Activated CD4-positive, alpha-beta T cell treated with anti-CD3 and anti-CD28 coated beads for 24 hours (primary cell): ENCODE measurements at places on chromosomes 7 and 10.

DNA sequence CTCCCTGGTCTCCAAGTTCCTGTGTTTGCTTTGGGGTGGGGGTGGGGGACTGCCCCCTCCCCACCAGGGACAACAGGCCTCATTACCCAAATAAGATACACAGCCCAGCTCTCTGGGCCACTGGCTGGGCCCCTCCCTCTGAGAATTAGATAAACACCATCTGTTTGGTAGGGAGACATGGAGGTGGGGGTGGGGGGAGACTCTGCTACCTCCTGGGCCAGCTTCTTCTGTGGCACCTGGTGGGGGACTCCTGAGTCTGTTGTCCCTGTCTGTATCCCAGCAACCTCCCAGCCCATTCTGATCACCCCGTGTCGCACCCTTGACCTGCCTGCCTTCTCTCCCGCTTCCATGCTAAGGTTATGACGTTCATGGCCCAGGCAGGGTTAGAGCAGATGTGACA lies 5.8 kb downstream of the MLXIPL start:
- DNase-seq, result no peak

GRCh38 chr10:57638411-57638810 lies 629.3 kb downstream of the IPMK start:
- no peak for DNase-seq

GRCh38 chr10:131259535-131259934 lies 52.0 kb downstream of the TCERG1L start:
- no peak for DNase-seq

GRCh38 chr7:134355927-134356326 lies 39.2 kb upstream of the SLC35B4 start:
- no peak for DNase-seq

DNA sequence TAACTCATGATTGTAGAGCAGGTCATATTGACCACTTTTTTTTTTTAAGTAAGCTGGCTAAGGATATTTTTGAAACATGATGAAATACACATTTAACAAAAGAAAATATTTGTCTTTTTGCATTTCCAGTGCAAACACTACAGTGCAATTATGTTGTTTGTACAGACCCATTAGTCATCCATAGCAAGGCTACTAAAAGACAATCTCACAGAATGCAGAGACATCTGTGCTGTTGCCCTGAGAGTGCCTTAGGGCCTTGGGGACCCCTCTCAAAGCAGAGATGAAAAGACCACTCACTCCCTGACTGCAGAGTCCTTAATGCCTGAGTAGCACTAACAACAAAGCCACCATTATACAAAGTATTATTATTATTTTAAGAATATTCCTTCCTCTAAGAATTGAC lies 104.5 kb downstream of the NRCAM start:
- DNase-seq, result no peak

DNA sequence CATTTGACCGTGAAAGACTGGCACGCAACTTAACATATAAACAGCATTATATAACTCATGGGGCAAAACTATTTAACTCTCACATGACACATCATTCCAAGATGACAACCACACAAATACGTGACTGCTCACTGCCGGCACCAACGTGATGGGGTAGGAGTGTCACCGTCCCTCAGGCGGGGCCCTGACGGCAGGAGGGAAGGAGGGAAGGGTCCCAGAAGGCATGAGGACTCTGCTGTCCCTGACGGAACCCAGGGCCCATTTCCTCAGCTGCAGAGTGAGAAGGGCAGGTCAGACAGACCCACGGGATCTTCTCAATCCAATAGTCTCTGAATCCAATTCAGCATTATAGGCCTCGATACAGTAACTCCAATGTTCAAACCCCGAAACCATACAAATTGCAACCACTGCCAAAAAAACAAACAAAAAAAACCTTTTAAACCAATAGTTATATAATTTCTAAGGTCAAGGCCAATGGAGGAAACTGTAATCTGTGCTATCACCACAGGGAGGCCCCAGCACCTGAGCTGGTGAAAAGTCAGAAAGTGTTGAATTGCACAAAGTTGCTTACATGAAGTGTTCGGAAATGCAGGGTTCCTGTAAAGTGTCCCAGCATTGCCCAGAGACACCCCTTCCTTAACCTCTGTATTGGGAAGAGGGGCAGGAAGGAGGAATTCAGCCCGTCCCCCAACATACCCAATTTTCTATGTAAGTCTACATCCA lies 137.4 kb downstream of the TNS3 start:
- DNase-seq, result no peak

DNA sequence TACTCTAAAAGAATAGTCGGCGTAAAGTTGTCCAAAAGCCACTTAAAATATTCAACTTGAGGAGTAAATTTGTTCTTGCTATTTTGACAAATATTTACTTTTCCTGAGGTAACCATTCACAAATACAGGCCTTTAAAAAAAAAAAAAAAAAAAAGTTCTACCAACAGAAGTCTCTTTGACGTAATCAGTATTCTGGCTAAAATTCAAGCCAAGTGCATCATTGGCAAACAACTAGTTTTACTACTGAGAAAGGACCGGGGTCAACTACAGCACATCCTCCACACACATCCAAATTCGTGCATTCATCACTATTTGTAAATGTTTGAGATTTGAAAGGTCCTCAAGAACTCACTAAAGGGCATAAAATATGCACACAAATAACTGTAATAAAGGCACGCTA lies 2.0 kb downstream of the OAT start:
- no peak for DNase-seq

DNA sequence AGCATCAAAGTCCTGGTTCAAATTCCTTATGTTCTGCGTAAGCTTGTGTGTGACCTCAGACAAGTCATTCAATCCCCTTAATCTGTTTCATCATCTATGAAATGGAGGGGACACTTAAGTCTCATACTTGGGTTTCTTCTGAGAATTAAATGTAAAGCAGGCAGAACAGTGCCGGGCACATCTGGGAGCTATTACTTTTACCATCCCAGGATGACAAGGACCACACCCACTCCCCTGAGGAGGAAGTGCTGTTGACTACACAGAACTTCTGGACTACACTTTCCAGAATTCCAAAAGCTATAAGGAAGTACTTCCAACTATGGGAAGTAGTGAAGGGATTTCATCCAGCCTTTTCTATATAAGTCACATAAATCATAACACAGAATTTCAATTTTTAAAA lies 294.9 kb downstream of the IPMK start:
- no peak for DNase-seq

- no peak for DNase-seq
Measured at GRCh38 chr10:100504096-100504495, 15.6 kb downstream of the SEC31B start.

GRCh38 chr7:158582089-158582456 lies 5.5 kb downstream of the PTPRN2 start:
- DNase-seq, result no peak

DNA sequence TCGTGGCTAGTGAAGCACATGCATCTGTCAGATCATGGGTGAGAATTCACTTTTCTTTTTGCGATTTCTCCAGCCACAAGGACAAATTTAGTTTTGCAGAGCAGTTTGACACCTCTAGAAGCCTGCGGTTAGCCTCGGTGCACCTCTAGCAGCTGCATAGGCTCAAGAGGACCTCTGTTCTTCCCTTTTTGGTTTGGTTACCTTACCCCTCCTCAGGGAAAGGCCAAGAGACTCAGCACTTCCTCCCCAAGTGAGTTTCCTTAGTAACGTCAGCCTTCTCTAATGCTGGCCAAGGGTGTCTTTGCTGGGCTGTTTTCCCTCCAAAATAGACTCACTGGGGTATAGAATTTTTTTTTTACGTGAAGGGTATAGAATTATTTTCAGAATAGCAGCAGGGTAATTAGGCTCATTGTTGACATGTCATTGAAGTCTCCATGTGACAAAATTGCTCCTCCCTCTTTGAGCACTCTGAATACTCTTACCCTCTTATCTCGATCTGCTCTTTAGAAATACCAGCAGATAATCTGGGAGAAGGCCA lies 97.8 kb downstream of the AUTS2 start:
- DNase-seq, result no peak

DNA sequence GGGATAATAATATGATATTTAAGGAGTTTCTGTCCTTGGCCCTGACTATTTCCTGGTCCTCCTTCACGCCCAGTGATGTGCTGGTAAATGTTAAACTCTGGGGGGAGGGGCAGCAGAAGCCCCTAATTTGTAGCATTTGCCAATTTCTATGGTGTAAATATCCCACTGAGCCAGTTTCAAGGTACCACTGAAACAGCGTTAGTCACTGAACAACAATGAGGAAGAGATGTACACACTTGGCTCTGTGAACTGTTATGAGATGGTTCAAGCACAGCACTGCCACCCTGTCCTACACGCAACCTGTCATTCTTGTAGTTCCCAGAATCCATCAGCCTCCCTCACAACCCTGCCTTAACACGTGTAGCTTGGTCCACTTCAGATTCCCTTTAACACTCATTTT lies 39.8 kb downstream of the MET start:
- DNase-seq, result no peak

GRCh38 chr7:111266613-111267012 lies 175.7 kb downstream of the LRRN3 start:
- no peak for DNase-seq
